ENCODE measurements at places on chromosomes 3 and 15.

- H3K4me1 ChIP-seq, result peaks cover 13% of the 10 kb centered on the region
- H3K36me3 ChIP-seq, result no peaks in the 10 kb centered on the region
- no peak overlapping the region for H3K4me3 ChIP-seq
- peak overlapping the region; percentile 95 for H3K27ac ChIP-seq
Observed at GRCh38 chr3:13537909-13538296, 11.0 kb upstream of the FBLN2 start.

GRCh38 chr15:25239471-25240345 is 199.1 kb downstream of the UBE3A start:
- H3K36me3 ChIP-seq, result no peaks in the 10 kb centered on the region
- H3K4me3 ChIP-seq, result no peak overlapping the region
- H3K27ac ChIP-seq, result no peak overlapping the region
- H3K27me3 ChIP-seq, result no peaks in the 10 kb centered on the region

GRCh38 chr3:132596816-132597433 is at the start of gene ACKR4:
TSS of gene ACKR4 (plus strand) at chr3:132597270. CDS start at chr3:132600398, 3,128 bp downstream.
- H3K36me3 ChIP-seq, result peaks cover 1% of the 10 kb centered on the region
- H3K4me3 ChIP-seq, result peak within 1 kb of the TSS; percentile 13
- no peak for DNase-seq

GRCh38 chr3:99502871-99503270 is 135.5 kb upstream of the COL8A1 start:
- no peaks in the 10 kb centered on the region for H3K36me3 ChIP-seq
- H3K4me3 ChIP-seq, result no peak overlapping the region
- peak overlapping the region; percentile 87 for H3K27ac ChIP-seq
- peak; percentile 44 for DNase-seq

GRCh38 chr3:134887536-134887935 is 92.5 kb downstream of the EPHB1 start:
- H3K27me3 ChIP-seq, result no peaks in the 10 kb centered on the region
- H3K4me3 ChIP-seq, result no peak overlapping the region
- DNase-seq, result no peak
- no peak overlapping the region for H3K27ac ChIP-seq

DNA sequence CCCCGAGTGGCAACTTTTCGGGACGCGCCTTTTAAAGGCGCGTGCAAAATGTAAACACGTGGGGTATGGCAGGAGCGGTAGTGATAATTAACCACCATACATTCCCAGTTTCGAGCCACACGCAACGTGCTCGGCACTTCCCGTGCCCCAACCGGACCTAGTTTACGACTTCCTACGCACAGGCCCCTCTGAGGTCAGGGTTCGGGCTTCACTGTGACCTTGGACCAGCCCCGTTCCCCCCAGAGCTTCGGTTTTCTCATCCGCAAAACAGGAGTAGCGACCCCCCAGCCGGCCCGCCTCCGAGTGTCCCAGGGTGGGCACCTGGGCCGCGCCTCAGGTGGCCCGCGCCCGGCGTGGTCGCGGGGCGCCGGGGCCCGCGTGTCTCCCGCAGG is 451 bp downstream of the CHCHD4 start:
- no peaks in the 10 kb centered on the region for H3K27me3 ChIP-seq
- H3K36me3 ChIP-seq, result peaks cover 6% of the 10 kb centered on the region
- DNase-seq, result peak; percentile 59
- peaks cover 7% of the 10 kb centered on the region for H3K4me1 ChIP-seq
- peak overlapping the region; percentile 93 for H3K27ac ChIP-seq

GRCh38 chr15:97234851-97235610 is 725.5 kb upstream of the ARRDC4 start:
- peak; percentile 30 for DNase-seq
- H3K4me3 ChIP-seq, result no peak overlapping the region
- H3K27ac ChIP-seq, result no peak overlapping the region
- no peaks in the 10 kb centered on the region for H3K4me1 ChIP-seq
- H3K36me3 ChIP-seq, result no peaks in the 10 kb centered on the region

DNA sequence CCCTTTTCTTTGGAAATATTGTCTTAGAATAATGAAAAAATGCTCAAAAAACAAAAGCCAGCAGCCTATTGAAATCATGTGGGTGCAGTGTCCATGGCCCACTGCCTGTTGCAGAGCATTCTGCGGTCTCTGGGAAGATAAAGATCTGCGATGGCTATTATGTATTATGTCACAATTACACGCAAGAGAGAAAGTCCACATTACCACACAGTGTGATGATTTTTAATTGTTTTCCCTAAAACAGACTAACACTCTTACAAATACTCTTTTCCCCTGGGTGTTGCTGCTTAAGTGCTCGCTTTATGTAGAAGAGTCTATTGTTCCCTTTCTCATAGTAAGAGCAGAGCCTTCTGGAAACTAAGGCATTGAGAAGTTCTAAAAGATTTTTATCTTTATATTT is 32.2 kb downstream of the SSR3 start:
- H3K4me3 ChIP-seq, result no peak overlapping the region
- no peaks in the 10 kb centered on the region for H3K4me1 ChIP-seq
- H3K27me3 ChIP-seq, result no peaks in the 10 kb centered on the region
- DNase-seq, result peak; percentile 59

DNA sequence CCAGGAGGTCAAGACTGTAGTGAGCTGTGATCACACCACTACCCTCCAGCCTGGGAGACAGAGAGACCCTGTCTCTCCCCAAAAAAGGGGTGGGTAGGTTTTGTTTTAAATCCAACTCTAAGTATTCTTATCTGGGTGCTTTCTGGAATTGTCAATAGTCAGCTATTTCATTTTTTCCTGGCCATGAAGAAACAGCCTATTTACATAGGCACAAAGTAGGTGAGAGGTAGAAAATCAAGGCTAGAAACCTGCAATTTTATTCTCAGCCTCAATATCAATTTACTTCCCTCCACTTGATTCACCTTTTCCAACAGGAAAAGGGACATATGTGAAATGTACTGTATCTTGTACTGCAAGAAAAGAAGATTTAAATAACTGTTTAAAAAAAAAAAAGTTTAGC is 45.9 kb downstream of the CSNK1G1 start:
- H3K4me3 ChIP-seq, result no peak overlapping the region
- H3K27me3 ChIP-seq, result no peaks in the 10 kb centered on the region
- no peak overlapping the region for H3K27ac ChIP-seq
- H3K4me1 ChIP-seq, result no peaks in the 10 kb centered on the region
- no peaks in the 10 kb centered on the region for H3K36me3 ChIP-seq
- DNase-seq, result no peak

DNA sequence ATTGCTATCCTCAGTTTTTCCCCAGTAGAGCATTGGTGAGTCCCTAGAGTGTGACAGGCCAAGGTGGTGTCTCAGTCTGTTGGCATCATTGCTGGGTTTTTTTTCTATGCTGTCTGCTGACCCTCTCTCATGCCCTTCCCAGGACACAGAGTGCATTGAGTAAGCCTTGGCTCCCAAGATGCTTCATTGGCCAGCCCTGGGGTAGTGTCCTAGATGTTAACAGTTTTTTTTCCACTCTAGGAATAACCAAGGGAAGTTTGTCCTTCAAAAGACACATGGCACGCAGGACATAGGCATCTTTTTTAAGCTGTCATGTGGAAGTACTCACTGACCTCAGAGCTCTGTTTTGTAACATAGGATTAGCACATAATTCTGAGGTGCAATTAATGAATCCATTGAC is 19.5 kb downstream of the ADAMTSL3 start:
- H3K36me3 ChIP-seq, result no peaks in the 10 kb centered on the region
- no peak for DNase-seq
- no peaks in the 10 kb centered on the region for H3K27me3 ChIP-seq
- no peaks in the 10 kb centered on the region for H3K4me1 ChIP-seq
- no peak overlapping the region for H3K4me3 ChIP-seq
- no peak overlapping the region for H3K27ac ChIP-seq

DNA sequence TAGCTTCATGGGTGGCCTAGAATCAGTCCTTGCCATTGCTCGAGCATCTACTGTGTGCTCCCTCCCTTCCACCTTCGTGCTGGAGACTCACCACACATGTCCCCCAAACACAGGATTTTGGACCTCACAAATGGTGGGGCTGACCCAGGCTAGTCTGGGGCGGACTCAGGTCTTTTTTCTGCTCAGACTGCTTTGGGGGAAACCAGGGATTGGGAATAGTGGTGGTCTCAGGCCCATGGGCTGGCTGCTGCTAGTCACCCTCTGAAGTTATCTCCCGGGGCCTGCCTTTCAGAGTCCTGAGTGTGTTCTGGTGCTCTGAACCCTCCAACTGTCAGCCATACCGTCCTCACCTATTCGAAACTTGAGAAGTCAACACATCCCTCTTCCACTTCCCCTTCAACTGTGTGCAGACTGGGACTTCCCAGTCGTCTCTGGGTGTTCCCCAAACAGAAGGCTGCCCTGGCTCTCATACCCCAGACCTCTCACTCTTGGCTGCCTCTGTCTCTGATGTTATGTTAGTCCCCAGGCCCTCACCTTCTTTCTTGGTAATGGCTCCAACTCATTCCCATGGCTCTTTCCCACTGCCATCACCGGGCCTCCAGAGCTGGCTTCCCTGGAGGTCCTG is 46.0 kb downstream of the PPCDC start:
- H3K27ac ChIP-seq, result no peak overlapping the region
- peaks cover 3% of the 10 kb centered on the region for H3K4me1 ChIP-seq
- DNase-seq, result no peak
- no peaks in the 10 kb centered on the region for H3K36me3 ChIP-seq
- H3K27me3 ChIP-seq, result no peaks in the 10 kb centered on the region

- no peak overlapping the region for H3K27ac ChIP-seq
- no peaks in the 10 kb centered on the region for H3K27me3 ChIP-seq
- peaks cover 15% of the 10 kb centered on the region for H3K36me3 ChIP-seq
- no peak overlapping the region for H3K4me3 ChIP-seq
- peaks cover 4% of the 10 kb centered on the region for H3K4me1 ChIP-seq
Observed at GRCh38 chr15:74847432-74847831, 4.5 kb upstream of the ULK3 start.

DNA sequence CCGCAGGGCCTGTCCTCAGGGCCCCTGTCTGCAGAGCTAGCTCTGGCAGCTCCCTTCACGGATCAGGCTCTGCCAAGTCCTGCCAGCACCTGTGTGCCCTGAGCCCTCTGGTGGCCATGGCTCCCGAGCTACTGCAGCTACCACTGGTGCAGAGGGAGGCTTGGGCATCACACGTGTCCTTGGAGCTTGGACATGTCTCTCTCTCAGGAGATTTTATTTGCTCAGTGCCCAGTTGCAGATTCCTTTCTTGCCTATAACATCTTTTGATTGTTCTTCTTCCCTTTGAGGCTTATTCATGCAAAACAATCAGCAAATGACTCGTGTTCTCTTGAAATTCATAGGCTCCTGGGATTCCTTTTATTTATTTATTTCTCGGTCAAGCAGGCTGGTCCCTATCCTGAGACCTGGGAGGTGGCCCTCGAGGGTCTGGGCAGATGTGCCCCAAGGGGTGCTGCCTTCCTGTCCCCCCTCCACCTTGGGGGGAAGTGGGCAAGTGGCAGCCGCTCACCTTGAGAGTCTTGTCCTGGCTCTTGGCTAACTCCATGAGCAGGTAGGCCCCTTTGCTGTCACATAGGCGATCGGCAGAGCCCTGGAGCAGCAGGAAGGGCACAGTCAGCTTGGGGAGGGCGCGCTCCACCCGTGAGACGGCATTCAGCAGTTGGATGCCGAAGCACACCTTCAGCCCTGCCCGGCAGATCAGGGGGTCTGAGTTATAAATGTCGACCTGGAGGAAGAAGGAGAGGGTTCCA is 21.9 kb downstream of the ABTB1 start:
- no peak overlapping the region for H3K27ac ChIP-seq
- peaks cover 12% of the 10 kb centered on the region for H3K36me3 ChIP-seq
- no peak overlapping the region for H3K4me3 ChIP-seq
- DNase-seq, result no peak
- H3K4me1 ChIP-seq, result peaks cover 42% of the 10 kb centered on the region
- no peaks in the 10 kb centered on the region for H3K27me3 ChIP-seq

- H3K4me3 ChIP-seq, result peak overlapping the region; percentile 83
- H3K27me3 ChIP-seq, result no peaks in the 10 kb centered on the region
- H3K27ac ChIP-seq, result peak overlapping the region; percentile 66
Observed at GRCh38 chr15:33089165-33089877, 105.2 kb downstream of the FMN1 start.
